Skin of body (tissue), 3 donors: ENCODE measurements at places on chromosomes 12 and 14. TPM values are rescaled to one million over a fixed set of nuclear protein-coding genes. Genes with fewer than 3 reads are reported as not detected.

Gene HECTD1
- 273 TPM for total RNA-seq

Gene WDR20
- total RNA-seq, result 22.3 TPM

Gene RPGRIP1
- 0.10 TPM for total RNA-seq

Gene RNF212B
- total RNA-seq, result not detected

GRCh38 chr12:57872362-57872761 lies 25.8 kb upstream of the CTDSP2 start:
- no peak for DNase-seq

DNA sequence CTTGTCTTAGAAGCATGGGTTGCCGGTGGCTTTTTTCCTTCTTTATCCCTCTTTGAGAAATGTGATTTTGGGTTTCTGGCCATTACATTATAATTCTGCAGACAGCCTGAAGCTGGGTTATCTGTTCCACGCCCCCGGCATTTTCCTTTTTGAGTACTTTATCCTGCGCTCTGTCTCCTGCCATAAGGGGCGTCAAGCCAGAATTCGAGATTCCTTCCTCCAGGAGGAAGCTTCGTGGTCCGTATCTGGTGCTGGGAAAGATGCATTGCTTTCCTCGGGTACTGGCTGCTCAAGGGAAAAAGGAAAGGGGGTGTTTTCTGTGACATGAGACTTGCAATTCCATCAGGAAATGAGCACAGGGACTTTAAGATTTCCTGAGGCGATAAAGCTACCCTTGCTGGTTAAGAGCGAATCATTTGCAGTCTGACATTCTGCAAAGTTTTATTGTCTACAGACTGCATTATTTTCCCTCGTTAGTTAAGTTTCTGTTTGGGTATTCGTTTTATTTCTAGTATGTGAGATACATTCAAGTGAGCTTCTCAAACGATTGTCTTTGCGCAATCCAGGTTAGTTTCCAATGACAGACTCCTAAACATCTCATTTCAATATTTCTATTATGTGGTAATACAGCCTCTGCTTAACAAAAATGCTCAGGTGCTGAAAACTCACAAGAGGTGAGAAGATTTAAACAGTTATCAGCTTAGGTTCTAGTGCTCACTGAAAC lies 694 bp downstream of the AKAP5 start:
- DNase-seq, result peak; percentile 32

DNA sequence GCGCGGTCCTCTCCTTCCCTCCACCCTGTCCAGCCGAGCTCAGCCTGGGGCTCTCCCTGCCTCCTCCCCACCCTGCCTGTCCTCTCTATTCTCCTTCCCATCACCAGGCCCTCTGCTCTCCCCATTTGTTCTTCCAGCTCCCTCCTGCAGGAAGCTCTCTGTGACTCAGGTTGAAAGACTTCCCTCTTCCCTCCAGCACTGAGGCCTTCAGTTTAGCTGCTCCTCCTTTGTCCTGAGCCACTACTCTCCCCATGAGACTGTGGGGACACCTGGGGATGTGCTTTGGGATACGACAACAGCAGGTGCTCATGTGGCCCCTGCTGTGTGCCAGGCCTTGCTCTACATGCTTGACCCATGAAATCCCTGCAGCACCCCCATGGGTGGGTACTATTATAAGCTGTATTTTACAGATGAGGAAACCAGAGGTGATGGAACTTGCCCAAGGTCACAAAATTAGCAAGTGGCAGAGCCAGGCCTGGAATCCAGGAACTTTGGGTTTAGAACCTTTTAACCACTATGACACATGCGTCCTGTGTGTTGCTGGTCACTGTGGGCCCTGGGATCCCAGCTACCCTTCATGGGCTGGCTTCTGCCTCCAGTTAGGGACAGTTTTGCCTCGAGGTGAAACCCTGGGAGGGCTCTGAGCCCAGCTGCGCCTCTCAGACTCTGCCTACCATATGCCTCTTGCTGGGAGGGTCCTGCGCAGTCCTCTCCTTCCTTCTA lies 5.5 kb downstream of the KRT80 start:
- DNase-seq, result no peak

- peak; percentile 12 for DNase-seq
Measured at GRCh38 chr14:73238424-73238852, 1.1 kb downstream of the PAPLN start.

- no peak for DNase-seq
Measured at GRCh38 chr12:116249938-116250337, 27.6 kb downstream of the MED13L start.

DNA sequence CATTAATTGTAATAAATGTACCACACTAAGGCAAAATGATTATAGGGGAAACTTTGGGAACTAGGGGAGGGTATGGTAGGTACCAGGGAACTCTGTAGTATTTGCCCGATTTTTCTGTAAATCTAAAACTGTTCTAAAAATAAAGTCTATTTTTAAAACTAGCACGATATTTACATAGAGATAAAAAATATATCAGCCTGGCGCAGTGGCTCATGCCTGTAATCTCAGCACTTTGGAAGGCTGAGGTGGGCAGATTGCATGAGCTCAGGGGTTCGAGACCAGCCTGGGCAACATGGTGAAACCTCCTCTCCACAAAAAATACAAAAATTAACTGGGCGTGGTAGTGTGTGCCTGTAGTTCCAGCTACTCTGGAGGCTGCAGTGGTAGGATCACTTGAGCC lies 32.4 kb downstream of the TMEM116 start:
- no peak for DNase-seq

- DNase-seq, result no peak
Measured at GRCh38 chr12:62924084-62924483, 10.9 kb downstream of the PPM1H start.

DNA sequence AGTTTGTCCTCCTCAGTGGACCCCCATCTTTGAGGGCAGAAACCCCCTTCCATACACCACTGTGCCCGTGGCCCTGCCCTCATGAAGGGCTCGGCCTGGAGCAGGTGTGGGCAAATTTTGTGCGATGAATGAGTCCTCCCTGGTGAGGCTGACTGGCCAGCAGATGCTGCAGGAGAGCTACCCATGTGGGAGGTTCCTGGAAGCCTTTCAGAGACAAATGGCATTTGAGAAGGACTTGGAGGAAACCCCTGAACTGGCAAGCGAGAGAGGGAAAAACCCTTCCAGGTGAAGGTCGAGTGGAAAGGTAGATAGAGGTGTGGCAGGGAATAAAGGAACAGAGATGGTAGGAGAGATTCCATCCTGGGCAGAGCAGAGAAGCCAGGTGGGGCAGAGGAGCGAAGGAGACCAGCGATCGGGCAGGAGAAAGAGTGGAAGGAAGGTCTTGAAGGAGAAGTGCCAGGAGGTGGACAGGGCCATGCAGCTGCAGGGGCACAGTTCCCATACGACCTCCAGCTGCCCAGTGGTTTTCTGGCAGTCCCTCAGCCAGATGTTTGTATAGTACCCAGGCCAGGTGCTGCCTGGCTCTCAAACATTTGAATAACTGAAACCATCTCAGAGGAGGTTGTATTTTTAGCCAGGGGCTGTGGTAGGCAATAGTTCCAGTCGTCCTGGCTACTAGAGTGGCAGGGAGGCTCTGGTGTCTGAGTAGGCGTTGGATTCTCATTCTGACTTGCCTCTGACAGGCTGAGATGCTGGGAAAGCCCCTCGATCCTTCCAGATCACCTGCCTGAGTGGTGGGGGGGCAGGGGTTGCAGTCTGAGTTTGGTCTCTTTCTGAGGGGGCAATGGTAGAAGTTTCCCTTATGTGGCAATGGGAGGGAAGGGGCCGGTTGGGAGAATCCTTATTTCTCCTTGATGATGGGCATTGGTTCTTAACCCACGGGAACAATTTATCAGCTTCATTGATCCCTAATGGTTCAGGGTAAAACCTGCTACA lies 40.1 kb downstream of the FBXL14 start:
- DNase-seq, result no peak

- DNase-seq, result no peak
Measured at GRCh38 chr14:31887929-31888580, 189.0 kb upstream of the ARHGAP5 start.

- no peak for DNase-seq
Measured at GRCh38 chr14:32925439-32925838, 13.2 kb upstream of the NPAS3 start.

DNA sequence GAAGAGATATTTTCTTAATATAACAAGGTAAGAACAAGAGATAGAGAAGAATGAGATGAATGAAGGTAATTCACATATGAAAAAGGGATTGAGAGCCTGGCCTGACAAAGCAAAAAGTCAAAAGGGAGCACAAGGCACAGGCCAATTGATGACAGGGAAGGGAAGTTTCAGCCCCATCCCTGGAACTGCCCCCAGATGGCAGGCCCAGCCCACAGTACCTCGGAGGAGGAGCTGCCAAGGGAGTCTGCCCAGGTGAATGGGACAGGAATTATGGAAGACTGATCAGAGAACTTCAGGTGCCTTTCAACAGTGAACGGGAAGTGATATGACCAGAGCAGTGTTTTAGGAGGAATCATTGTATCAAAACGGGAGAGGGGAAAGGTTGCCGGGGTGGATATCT lies 15.7 kb downstream of the SNRPF start:
- no peak for DNase-seq

DNA sequence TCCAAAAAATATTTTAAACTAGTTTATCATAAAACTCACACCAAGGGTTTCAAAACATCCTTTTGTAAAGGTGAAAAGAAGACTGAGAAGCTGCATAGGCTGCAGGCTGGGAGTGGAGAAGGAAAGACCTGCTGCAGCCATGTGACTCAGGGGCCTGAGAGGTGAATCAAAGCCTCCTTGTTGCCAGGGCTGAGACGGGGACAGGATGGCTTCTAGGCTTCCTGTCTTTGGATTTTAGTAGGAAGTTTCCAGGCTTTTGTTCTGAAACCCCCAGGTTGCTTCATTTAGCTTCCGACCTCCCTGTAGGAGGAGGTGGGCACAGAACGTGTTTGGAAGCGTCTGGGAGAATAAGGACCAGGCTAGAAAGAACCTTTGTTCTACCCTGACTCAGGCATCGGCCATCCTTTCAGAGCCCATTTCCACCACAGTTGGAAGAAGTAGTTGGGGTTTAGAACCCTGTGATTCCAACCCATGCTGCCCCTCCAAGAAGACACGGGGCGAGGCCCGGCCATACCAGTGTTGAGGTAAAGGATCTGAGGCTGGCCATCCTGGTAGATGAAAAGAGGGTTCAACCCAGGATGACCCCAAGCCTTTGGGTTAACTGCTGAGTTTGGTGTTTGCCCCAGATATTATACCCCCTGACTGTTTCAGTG lies 122.4 kb downstream of the SLC25A47 start:
- no peak for DNase-seq

DNA sequence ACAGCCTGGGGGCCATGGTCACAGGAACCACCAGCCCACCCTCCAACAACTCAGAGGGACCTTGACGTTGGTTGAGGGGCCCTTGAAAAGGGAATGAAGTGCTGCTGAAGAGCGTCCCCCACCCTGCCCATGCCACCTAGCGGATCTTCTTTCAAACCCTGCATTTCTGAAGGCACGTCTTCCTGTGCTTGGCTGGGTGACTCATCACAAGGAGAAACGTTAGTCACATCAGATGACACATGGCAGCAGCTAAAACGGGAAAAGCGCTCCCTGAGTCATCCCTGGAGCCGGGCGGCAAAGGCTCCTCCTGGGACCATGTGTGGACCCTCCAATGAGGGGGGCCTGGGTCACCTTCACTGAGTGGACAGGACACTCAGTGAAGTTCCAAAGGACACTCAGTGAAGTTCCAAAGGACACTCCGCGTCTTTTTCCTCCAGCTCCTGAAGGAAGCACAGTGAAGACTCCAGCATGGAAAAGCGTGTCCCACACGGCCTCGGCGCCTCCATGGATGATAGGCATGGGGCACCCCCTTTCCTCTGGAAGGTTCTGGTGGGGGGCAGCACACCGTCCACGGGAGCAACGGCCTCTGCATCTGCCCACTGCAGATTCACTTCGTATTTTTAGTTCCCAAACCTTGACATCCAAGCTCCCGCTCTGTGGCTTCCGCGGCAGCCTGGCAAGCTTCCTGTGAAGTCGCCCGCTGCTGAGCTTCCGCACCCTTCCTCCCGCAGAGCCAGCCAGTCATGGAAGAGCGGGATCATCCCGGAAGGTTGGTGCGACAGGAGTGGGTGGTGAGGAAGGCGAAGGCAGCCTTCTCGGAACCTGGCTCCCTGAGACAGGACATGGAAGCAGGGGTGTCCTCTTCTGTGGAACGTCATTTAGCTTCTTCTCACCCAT lies 383.4 kb downstream of the VRK1 start:
- DNase-seq, result no peak

- DNase-seq, result no peak
Measured at GRCh38 chr14:72892879-72893635, 844 bp downstream of the DPF3 start.

- no peak for DNase-seq
Measured at GRCh38 chr12:122333142-122334087, 67.1 kb upstream of the VPS33A start.

DNA sequence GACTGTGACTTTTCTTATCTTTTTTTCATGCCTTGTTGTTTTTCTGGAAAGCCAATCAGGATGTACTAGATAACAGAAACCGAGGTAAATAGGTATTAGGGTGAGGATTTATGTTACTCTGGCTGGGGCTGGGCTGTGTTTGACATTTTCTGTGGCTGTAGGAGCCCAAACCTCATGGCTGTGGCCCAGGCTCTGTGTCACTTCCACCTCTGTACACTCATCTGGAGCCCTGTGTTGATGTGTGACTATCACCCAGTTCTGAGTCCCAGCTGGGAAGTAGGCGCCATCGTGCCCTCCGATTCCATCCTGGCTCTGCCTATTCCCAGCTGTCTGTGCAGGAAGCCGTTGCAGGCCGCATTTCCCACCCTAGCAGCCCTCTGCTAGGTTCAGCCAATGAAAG lies 1.6 kb upstream of the HHIPL1 start:
- no peak for DNase-seq

DNA sequence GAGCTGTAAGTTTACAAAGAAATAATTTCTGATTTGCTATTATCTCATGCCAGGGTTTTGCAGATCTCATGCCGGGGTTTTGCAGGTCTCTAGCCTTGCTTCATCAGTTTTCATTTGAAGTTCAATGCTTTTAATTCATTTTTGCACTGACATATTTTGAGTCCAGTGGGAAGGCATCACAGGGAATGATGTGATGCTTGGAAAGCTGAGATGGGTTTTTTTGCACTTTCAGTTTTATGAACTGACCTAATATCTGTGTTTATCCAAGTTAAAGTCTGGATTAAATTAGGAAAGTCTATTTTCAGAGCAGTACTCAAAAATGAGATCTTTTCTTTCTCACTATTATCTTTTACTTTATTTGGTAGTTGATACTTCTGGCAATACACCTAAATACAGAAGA lies 23.6 kb upstream of the REP15 start:
- DNase-seq, result peak; percentile 86

GRCh38 chr12:10102322-10102721 lies 3.5 kb upstream of the CLEC1A start:
- no peak for DNase-seq
